ENCODE measurements at places on chromosomes 6 and 20. TPM values are rescaled to one million over a fixed set of nuclear protein-coding genes. Genes with fewer than 3 reads are reported as not detected.
A peak's percentile ranks its signal among the peaks of the same experiment; 100 is the strongest.

APOBEC2 gene
- not detected for total RNA-seq

SGK2 gene
- total RNA-seq: 0.23 TPM

PLA2G7 gene
- 1.5 TPM for total RNA-seq

GRCh38 chr6:80541181-80541580, 434.7 kb downstream of the BCKDHB start:
- no peak for DNase-seq

DNA sequence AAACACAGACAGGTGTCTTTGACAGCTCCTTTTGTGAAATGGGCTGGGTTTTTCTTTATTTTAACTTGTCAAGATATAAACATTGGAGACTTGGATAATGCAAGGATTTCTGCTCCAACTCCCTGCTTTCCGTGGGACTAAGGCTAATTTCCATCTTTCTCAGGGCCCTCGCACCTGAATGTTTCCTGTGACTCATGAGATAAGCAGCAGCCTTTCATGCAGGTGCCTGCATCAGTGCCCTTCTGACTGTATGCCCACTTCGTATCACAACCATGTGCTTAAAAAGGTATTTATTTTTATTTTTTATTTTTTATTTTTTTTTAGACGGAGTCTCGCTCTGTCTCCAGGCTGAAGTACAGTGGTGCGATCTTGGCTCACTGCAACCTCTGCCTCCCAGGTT, 736.1 kb downstream of the DOK5 start:
- DNase-seq: no peak

- no peak for DNase-seq
These were observed 244.3 kb upstream of the FLRT3 start for GRCh38 chr20:14581731-14582130.

DNA sequence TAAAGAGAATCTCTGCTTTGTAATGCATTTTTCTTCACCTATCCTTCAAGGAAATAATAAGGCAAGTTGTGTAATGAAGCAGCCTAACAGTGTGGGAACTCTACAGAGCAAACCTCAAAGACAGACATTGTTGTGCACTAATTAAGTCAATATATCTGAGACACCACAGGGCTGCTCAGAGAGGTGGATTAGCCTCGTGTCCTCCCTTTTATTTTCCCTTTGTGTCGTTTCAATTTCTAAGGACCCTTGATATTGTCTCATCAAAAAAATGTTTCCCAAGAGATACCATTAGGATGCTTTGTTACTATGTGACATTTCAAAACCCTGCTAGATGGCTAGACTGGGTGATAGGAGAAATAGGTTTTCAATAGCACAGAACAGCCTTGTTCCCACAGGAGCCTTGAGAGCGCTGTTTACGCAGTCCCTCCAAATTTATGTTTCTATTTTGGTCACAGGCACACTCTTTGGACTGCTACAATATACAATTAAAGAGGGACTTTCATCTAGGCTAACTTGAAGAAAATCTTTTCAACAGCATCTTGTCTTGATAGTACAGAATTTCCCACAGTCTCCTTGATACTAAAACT, 23.1 kb downstream of the UBE3D start:
- DNase-seq: no peak

- DNase-seq: no peak
These were observed 30.5 kb downstream of the NFATC2 start for GRCh38 chr20:51511861-51512619.

NINL gene
- 30.0 TPM for total RNA-seq

SMOC2 gene
- total RNA-seq: 7.7 TPM

GRCh38 chr6:27693766-27694546, 218.2 kb downstream of the OR2B2 start:
- DNase-seq: peak; percentile 77

GRCh38 chr6:156729248-156729647, 47.9 kb upstream of the ARID1B start:
- no peak for DNase-seq

- no peak for DNase-seq
These were observed 14.4 kb downstream of the MYB start for GRCh38 chr6:135195522-135195921.

TMC2 gene
- not detected for total RNA-seq

DNA sequence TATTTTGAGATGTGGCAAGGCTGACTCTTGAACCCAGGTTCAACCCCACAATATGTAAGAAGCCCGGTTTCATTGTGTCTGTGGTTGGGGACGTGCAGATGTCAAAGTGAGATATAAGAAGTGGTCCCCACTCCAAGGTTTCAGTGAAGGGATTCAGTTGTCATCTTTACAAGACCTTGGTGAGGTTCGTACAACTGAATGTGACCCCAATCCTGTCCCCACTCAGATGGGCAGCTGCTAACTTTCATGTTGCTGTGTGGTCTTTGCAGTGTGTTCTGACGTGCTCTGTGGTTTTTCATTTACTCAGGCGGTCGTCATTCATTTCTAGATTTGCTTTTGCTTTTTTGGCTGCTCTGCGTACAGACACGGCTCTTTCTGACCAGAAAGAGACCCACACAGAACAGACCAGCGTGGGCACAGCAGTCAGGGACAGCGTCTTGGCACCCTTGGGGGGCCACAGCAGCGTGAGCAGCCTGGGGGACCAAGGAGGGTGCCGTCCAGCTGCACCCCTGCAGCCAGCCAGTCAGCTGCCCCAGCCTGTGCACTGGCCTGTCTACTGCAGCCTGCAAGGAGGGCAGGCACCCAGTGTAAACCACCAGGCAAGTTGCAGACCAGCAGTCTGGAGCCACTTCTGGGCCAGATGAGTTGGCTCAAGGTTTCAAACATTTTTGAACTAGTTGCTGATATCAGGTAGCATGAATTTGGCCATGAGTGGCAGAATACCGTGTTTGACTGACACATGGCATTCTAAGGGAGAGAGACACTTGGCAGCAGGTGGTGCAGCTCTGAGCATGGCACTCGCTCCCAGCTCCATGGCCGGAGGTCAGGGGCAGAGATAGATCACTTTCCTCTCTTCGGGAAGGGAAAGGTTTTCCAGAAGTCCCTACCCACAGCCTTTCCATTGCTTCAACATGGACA, 49.4 kb upstream of the IRF4 start:
- DNase-seq: no peak

OR14J1 gene
- not detected for total RNA-seq

IL20RA gene
- total RNA-seq: 1.7 TPM

DNA sequence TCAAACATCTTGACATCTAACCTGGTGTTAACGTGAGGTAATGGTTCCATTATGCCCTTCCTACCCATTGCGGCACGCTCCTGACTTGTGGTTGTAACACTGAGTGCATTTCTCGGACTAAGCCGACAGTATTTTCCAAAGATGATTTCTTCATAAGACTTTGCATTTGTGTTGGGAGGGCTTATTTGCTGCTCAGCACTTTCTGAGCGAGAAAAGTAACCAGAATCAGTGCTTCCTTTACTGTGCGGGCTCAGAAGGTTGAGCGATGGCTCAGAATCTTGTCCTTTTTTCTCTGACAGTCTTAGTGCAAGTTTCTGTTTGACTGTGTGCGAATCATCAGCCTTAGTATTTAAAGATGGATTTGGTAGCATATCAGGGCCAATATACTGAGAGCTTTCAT, 171.7 kb downstream of the HIVEP2 start:
- DNase-seq: no peak

DNA sequence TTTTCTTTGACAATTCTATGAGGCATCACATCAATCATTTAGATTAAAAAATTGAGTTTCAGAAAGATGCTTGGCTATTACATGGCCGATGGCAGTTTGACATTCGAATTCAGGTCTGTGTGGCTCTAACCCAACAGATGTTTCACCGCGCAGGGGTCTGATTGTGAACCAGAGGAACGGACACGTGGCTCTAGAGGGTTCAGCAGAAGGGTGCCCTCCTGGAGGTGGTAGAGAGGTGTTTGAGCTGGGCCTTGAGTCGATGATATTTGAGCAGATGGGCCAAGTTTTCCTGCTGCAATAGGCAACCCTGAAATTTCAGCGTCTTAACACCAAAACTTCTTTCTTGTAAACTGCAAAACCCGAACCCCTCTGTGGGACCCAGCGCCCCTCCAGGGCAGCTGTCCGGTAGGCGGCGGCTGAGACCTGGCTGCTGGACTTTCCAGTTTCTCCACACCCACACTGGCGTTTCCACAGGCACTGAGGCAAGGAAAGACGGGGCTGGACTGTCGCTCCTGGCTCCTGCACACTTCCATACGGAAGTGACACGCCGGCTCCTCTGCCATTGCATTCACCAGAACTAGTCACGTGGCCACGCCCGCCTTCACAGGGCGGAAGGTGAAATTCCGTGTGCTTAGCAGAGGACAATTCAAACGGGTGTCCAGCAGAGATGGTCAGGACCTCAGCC, 11.3 kb upstream of the AFDN start:
- no peak for DNase-seq

DNA sequence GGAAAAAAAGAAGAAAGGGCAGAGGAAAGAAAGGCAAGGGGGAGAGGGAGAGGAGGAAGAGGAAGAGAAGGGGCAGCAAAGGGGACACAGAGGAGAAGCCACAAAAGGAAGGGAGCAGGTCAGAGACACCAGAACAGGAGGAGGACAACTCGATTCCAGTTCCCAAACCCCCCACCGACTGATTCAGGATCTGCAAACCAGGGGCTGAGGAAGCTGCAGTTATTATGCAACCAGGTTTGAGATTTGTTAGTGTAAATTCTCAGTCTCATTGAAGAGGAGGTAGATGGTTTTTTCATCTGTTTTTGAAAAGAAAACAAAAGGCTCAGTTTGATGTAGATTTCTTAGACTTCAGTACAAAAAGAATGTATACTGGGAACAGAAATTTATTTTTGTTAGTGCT, 202.8 kb downstream of the FOXC1 start:
- no peak for DNase-seq

PNPLA1 gene
- total RNA-seq: not detected

DNA sequence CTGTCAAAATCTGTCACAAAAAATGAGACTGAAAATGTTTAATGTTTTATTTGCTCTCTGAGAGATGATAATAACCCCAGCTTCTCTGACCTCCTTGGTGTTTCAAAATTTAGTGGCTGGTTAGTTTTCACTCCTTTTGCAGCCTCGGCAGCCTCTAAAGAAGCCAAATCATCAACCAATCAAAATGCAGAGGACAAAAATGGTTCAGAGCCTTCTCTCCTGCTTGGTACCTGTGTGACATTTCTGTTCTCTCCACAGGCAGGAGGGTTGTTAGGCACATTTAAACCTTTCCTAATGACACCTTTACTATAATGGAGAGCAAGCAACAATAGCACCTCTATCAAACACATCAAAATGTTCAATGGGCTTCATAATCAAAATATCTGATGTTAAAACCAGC, 375.5 kb downstream of the HACE1 start:
- no peak for DNase-seq

- DNase-seq: no peak
These were observed 168.2 kb upstream of the PROKR2 start for GRCh38 chr20:5484926-5485325.

DNA sequence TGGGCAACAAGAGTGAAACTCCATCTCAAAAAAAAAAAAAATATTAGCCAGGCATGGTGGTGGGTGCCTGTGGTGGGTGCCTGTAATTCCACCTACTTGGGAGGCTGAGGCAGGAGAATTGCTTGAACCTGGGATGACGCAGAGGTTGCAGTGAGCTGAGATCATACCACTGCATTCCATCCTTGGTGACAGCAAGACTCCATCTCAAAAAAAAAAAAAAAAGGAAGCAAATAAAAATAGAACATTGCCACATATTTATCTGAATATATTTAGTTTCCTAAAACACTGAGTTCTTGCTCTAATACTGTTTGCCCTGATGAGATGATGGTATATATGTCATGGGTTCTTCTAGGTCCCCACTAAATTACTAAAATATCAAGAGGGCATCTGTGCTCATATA, 28.4 kb downstream of the CASP8AP2 start:
- no peak for DNase-seq

- DNase-seq: no peak
These were observed 57.3 kb upstream of the SMIM29 start for GRCh38 chr6:34305982-34306708.
